ENCODE measurements at places on chromosomes 2 and 18.

DNA sequence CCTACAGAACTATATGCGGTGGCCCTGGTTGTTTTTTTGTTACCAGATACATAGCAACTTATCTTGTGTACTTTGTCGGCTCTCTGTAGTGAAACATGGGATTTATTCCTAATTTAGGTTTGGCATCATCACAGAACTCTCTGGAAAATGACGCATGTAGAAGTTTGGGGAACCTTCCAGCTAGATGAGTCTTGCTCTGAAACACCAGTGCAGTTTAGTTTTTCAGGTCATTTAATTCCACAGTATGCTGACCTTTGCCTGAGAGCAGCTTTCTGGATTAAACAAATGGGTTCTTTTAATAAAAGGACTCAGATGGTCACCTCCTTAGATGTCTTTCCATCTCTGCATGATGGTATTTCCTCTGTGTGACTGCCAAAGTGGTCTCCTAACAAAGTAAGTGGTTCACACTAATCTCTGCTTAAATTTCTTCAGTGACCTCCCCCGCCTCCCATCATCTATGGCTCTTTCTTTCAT, 39.9 kb downstream of the MYO3B start:
- no peaks in the 10 kb centered on the region for H3K36me3 ChIP-seq
- H3K4me1 ChIP-seq, result no peaks in the 10 kb centered on the region
- no peak overlapping the region for H3K4me3 ChIP-seq
- H3K27me3 ChIP-seq, result no peaks in the 10 kb centered on the region
- H3K27ac ChIP-seq, result no peak overlapping the region
- no peak for DNase-seq

DNA sequence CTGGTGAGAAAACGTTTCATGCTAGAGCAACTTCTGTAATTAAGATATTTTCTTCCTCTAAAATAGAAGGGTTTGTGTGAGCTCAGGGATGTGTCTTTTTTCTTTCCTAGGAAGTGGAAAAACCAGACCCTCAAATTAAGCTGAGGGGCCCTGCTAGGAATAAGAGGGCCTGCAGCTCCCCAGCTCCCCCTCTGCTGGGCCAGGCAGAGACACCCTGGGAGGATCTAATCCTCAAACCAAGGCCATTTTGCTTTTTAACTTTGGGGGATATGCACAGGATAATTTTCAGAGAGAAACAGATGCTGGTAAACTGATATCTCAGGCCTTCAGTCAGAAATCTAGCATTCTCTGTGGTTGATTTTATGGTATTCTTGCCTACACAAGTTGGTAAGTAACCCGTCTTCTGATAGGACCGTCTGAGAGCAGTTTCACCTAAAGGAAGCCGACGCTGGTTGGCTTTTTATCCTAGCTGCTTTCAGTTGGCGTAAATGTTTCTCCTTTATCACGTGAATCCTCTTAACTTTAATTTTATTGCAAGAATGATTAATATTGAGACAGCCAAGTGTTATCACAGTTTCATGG, 34.8 kb downstream of the SNTG2 start:
- no peaks in the 10 kb centered on the region for H3K36me3 ChIP-seq
- no peak overlapping the region for H3K27ac ChIP-seq
- H3K27me3 ChIP-seq, result no peaks in the 10 kb centered on the region
- no peak overlapping the region for H3K4me3 ChIP-seq
- no peak for DNase-seq

DNA sequence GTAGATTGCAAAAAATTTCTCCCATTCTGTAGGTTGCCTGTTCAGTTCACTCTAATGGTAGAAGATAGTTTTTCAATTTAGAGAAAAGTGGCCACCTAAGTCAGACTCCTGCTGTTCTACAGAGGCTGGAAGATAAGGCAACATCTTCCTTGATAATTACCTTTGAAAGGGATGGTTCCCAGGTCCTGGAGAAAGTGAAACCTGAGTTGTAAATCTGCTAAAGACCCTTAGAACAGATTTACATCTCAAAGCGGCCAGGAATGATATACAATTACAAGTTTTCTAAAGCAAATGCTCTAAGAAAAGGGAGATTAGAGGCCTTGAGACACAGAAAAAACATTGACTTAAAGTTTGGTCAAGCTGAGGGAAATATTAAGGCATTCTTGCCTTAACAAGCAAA, 1350.2 kb upstream of the FAM98A start:
- no peaks in the 10 kb centered on the region for H3K27me3 ChIP-seq
- no peak overlapping the region for H3K4me3 ChIP-seq
- no peaks in the 10 kb centered on the region for H3K4me1 ChIP-seq
- no peak for DNase-seq
- no peak overlapping the region for H3K27ac ChIP-seq
- no peaks in the 10 kb centered on the region for H3K36me3 ChIP-seq

DNA sequence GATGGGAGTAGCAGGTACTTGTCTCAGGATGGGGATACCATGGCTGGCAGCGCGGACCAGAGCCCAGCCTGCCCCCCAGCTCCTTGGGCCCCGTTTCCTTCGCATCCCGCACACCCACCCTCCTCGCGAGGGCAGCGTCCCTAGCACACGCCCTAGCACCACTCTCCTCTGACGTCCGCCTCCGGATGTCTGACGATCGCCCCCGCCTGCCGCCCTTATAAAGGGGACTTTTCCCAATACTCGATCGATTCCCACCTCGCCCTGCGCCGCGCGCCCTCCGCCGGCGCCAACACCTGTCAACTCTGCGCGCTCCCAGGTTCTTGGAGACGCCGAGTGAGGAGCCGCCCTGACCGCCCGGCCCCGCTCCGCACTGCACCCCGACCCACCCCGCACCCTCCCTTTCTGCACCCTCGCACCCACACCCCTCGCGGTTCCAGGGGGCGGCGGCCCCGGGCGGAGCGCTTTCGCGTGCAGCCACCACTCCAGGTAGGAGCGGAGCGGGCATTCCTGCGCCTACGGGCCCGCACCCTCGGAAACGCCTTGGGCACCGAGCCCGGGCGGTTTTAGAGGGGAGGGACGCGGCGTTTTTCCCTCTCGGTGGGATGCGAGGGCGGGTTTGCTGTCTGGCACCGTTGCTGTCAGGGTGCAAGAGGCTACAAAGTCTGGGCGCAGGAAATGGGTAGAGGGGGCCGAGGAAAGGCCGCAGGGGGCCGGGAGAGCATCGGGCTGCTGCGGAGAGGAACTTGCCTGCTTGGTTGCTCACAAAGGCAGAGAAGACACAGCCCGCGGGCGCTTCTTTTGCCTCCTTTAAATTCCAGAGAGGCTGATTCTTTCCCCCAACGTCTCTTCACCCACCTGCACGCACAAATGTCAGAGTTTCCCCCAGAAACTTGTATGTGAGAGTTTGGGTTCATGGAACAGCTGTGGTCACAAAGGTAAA, at the start of gene SLC5A7:
Gene SLC5A7 (plus strand): TSS at position 247 of the 940 bp plus-strand sequence. CDS start 1,632 bp downstream, outside the sequence.
- no peak within 1 kb of the TSS for H3K4me3 ChIP-seq
- H3K4me1 ChIP-seq, result no peaks in the 10 kb centered on the region
- H3K36me3 ChIP-seq, result no peaks in the 10 kb centered on the region
- no peak within 1 kb of the TSS for H3K27ac ChIP-seq
- no peak for DNase-seq
- no peaks in the 10 kb centered on the region for H3K27me3 ChIP-seq

- no peak for DNase-seq
- H3K4me3 ChIP-seq, result no peak overlapping the region
- H3K27ac ChIP-seq, result no peak overlapping the region
- peaks cover 4% of the 10 kb centered on the region for H3K4me1 ChIP-seq
- H3K27me3 ChIP-seq, result no peaks in the 10 kb centered on the region
Measured at GRCh38 chr2:217694291-217694690, 308.5 kb downstream of the TNS1 start.

GRCh38 chr2:120989512-120990441, 254.1 kb downstream of the GLI2 start:
- no peak overlapping the region for H3K27ac ChIP-seq
- H3K4me3 ChIP-seq, result no peak overlapping the region
- DNase-seq, result no peak
- no peaks in the 10 kb centered on the region for H3K4me1 ChIP-seq
- H3K36me3 ChIP-seq, result no peaks in the 10 kb centered on the region

DNA sequence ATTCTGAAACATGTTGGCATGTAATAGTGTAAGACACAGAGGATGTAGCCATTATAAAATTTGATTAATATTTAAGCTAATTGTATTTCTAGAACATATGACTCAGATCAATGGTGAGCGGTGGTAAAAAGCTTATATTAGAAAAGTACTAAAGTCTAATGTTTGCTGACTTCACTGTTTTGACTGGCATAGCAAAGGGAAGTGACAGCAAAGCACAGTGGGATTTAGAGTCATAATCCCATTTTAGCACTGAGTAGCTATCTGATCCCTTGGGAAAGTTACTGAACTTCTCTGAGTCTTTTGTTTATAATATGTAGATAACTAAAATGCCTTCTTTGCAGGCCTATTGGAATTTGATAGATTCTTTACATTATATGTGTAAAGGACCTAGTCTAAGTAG, 60.4 kb downstream of the KIAA1328 start:
- no peak for DNase-seq
- H3K4me3 ChIP-seq, result no peak overlapping the region
- no peaks in the 10 kb centered on the region for H3K27me3 ChIP-seq
- H3K36me3 ChIP-seq, result no peaks in the 10 kb centered on the region
- no peak overlapping the region for H3K27ac ChIP-seq

DNA sequence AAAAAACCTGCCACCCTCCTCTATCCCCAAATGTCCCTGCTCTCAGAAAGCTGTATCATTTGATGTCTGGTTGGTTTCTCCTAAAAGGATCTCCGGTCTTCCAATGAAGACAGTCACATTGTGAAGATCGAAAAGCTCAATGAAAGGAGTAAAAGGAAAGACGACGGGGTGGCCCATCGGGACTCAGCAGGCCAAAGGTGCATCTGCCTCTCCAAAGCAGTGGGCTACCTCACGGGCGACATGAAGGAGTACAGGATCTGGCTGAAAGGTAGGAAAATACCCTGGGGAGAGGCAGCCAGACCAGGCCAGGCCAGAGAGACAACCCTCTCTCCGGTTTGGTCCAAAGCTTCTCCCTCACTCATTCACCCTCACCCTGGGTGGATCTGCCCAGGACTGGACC, 10.3 kb downstream of the SLC14A2 start:
- H3K27ac ChIP-seq, result no peak overlapping the region
- H3K4me3 ChIP-seq, result no peak overlapping the region
- no peak for DNase-seq
- no peaks in the 10 kb centered on the region for H3K27me3 ChIP-seq
- H3K36me3 ChIP-seq, result no peaks in the 10 kb centered on the region
- H3K4me1 ChIP-seq, result no peaks in the 10 kb centered on the region

DNA sequence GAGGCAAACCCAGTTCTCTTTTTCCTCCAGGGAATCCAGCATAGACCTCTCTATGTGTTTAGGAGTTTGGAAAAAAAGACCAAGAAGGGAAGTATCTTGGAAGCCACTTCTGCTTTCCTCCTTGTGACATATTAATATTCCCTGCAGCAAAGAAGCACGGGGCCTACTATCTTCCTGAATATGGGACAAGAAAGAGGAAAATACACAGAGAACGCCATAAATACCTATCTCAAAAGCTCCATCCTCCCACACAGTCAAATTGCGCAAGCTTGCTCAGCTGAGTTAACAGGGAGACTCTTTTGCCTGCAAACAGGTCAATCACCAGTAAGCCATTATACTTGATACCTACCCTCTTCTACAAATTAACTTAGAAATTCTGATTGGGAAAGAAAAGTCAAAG, 16.7 kb upstream of the RAPH1 start:
- no peak overlapping the region for H3K4me3 ChIP-seq
- no peaks in the 10 kb centered on the region for H3K27me3 ChIP-seq
- H3K27ac ChIP-seq, result no peak overlapping the region
- H3K36me3 ChIP-seq, result no peaks in the 10 kb centered on the region
- DNase-seq, result no peak
- H3K4me1 ChIP-seq, result peaks cover 4% of the 10 kb centered on the region

DNA sequence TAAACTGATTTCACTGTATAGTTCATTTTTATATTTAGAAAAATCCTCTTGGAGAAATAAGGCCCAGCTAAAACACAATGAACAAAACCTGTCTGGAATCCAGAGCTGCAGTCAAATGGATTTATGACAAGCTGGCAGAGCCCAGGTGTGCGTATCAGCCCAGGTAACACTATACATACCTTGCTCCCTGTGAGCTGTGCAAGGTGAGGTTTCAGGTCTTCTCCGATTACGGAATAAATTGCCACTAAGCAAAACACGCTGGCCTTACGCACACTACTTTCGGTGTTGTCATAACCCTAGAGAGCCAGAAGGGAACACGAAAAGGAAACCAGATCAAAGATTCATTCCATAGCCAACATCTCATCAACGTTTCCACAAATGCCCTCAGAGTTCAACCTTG, 61.9 kb upstream of the TFCP2L1 start:
- no peak for DNase-seq
- no peak overlapping the region for H3K4me3 ChIP-seq
- H3K36me3 ChIP-seq, result no peaks in the 10 kb centered on the region
- H3K27ac ChIP-seq, result no peak overlapping the region
- H3K27me3 ChIP-seq, result no peaks in the 10 kb centered on the region
- no peaks in the 10 kb centered on the region for H3K4me1 ChIP-seq
